Activated naive CD4-positive, alpha-beta T cell (primary cell): ENCODE measurements at places on chromosomes 2 and 18.
A peak's percentile ranks its signal among the peaks of the same experiment; 100 is the strongest.

DNA sequence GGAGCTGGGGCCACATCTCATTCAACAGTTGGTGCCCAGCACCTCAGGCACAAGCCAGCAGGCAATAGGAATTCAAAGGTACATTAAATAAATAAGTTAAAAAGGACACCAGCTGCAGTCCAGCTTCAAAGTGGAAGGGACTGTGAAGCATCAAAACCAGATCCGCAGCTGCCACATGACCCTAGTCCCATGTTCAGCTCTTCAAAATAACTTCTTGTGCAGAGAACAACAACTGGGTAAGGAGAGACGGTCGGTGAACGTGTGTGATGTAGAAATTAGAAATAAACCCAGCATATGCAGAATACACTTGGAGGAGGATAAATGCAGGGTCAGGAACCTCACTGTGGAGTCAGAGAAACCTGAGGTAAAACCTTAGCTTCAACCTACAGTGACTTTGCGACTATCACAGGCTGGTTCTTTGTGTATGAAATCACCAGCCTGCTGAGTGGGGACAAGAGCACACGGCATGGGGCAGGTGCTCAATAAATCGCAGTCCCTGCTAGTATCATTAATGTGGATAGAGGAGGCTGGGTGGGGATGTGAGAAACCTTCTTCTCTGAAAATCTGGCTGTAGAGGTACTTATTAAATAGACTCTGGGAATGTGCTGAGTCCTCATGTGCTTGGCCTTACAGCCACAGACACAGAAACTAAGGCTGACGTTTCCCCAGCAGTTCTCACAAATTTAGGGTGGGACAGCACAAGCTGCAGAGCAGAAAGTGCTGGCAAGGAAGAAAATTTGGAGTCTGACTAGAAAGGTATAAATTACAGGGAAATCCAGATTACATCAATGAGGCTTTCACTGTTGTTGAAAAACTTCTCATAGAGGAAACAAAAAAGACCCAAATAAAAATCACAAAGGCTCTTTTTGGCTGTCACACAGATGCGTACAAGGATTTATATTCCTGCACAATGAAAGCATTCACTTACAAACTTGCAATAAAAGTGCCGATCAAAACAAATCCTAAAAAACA lies 20.7 kb downstream of the FBXO15 start:
- DNase-seq = no peak

DNA sequence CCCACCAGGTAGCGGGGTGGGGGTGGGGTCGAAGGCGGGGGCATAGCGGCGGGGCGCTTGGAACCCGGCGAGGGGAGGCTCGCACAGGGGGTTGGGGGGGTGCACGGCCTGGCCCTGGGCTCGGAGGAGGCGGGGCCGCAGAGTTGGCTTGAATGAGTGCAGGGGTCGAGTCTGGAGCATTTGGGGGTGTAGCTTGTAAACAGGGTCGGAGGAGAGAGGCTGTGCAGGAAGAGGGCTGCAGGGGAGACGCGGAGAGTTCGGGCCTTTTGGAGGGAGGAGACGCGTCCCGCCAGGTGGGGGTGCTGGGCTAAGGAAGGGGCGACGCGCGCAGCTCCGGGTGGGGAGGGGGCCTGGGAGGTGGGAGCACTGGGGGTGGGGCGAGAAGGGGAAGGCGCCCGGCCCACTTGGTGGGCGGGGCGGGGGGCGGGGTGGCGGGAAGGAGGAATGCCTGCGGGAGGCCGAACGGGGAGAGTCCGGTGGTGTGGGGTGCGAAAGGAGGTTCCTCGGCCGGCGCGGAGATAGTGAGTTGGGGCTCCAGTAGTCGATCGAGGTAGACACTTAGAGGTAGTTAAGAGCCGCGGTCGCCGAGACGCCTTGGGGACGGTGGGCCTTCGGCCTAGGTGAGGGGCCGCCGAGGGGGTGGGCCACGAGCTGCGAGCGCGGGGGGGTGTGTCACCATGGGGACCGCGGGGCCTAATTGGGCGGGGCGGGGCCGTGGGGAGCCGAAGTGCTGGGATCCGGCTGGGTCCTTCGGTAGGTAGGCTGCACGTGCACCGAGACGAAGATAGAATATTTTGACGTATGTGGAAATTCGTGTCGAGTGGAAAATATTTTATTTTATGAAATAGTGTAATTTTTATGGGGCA lies 774 bp downstream of the MSH6 start:
- peak; percentile 64 for DNase-seq

DNA sequence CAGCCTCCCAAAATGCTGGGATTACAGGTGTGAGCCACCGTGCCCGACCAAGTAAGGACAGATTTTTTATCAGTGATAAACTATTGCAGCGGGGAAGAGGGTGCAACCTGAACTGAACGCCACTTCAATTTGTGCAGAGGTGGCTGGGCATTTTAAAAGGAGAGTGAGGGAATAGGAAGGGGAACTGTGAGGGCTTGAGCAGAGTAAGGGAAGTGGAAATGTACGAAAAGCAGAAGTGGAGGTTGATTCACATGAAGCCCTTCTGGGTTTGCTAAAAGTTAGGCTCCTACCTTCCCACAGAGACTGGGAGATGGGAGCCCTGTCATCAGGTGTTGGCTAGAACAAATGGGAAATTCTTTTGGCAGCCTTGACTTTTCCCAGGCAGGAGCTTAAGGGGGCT lies 6.1 kb downstream of the STK11IP start:
- no peak for DNase-seq

GRCh38 chr2:142981069-142981378 lies 103.6 kb downstream of the KYNU start:
- DNase-seq = no peak

- no peak for DNase-seq
Observed at GRCh38 chr2:10452312-10452711, 4.2 kb upstream of the ODC1 start.

GRCh38 chr2:29061176-29061575 lies 13.1 kb downstream of the PCARE start:
- DNase-seq = no peak

DNA sequence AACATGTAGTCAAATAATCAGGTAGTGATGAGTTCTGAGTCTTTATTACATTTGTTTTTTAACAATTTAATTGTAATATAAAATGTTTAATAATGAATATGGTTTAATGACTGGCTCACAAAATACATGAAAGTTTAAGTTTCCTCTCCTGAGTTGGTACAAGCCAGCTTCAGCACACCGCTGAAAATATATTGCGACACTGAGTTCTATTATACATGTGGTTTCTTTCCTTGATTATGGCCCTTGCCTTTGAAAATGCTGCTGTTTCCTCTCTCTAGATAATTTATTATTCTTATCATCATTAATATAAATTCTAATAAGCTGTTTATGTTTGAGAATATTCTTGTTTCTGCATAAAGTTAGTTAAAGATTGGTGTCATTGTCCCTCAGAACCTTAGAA lies 249.3 kb downstream of the PARD3B start:
- no peak for DNase-seq
